Stimulated activated CD4-positive, alpha-beta T cell treated with anti-CD3 and anti-CD28 coated beads, TNF-alpha, amount 100 ng/mL, for 24 hours (primary cell): ENCODE measurements at places on chromosomes 3 and 15.
A peak's percentile ranks its signal among the peaks of the same experiment; 100 is the strongest.

- DNase-seq, result no peak
Measured at GRCh38 chr3:184354121-184354728, 7.2 kb downstream of the CLCN2 start.

DNA sequence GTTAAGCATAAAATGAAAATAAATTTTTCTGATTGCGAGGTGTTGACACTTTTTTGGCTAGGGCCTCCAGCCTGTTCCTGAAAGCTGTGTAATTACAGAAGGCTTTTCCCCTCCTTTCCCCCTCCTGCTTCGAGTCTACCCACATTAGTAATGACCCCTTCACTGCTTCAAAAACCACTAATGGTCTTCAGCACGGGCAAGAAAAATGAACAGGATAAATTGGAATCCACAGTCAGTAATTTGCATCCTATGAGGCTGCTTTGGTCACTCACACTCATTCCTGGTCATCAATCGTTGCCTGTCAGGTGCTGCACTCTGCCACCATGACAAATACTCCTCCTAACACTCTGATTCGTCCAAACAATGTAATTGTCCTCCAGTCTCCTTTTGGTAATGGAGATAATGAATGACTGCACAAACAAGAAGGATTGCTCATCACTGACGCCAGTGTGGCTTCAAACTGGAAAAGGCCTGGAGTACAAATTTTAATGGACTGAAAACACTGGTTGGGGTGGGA is 148.6 kb downstream of the MEIS2 start:
- DNase-seq, result no peak

DNA sequence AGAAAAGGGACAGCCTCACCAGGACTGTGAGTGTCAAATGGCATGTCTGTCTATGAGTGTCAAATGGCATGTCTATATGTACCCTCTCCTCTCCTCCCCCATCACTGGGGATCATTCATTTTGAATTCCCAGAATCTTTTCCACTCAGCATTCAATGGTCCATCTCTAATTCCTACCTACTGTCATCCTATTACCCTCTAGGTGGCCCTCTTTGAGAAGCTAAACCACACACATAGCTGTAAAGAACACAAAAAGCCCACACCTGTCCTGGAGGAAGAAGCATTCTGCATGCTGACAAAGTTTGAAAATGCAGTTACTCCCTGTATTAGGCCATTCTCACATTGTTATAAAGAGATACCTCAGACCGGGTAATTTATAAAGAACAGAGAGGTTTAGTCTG is 46.2 kb upstream of the PYDC2 start:
- DNase-seq, result no peak

DNA sequence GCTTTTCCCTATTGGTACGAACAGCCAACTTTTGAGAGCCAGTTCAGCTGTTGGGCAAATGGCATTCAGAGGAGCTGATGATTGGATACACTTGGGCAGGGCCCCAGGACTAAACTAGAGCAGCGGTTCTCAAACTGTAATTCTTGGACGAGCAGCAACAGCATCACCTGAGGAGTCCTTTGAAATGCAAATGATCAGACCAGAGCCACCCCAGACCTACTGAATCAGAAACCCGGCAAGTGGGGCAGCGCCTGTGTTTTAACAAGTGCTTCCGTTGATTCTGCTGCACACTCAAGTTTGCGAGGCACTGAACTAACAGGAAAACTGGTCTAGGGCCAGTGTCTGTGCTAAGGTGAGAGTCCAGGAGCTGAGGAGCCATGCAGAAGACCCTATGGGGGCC is 239.7 kb downstream of the UACA start:
- no peak for DNase-seq

DNA sequence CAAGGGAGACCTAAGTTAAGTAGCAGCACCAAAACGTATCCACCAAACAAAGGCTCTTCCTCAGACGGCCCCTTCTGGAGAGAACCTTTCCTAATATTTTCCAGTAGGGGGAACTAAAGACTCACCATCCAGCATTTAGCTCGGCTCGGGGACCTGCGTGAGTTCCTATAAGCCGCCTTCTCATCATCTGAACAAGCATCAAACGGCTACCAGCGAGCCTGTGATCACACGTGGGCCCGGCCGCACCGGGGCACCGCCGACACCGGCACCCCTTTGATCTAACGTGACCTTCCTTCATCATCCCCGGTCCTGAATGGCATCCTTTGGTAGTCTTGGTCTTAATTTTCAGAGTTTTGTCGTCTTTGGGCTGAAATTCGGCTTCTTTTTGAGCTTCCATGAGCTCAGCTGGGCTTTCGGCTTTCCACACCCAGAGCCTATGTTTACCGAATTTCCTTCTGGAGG is 1.4 kb upstream of the ROBO2 start:
- DNase-seq, result no peak

- peak; percentile 53 for DNase-seq
Measured at GRCh38 chr15:73927476-73928240, 1.4 kb downstream of the LOXL1 start.
